ENCODE measurements at places on chromosomes 1 and 21.

GRCh38 chr1:72845381-72845780, 563.0 kb upstream of the NEGR1 start:
- no peaks in the 10 kb centered on the region for H3K4me1 ChIP-seq
- H3K27ac ChIP-seq: no peak overlapping the region
- no peaks in the 10 kb centered on the region for H3K27me3 ChIP-seq
- no peaks in the 10 kb centered on the region for H3K36me3 ChIP-seq
- no peak for DNase-seq

DNA sequence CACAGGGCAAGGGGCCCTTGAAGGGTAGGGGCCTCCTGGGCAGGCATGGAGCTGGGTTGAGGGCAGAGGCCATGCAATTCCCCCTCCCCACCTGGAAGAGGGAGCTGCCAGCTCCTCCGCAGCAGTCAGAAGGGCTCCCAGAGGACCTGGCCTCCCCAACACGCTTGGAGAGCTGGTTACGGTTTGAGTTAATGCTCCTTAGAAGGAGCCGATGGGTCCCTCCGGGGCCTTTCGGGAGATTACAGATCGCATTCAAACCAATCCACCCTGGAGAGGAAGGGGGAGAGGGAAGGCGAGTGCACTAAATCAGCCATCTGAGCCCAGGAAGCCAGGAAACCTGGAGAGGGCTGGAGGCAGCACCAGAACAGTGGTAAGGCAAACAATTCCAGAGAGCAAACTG, 106.3 kb upstream of the CSF3R start:
- peaks cover 16% of the 10 kb centered on the region for H3K27me3 ChIP-seq
- H3K4me3 ChIP-seq: no peak overlapping the region
- no peak for DNase-seq
- no peak overlapping the region for H3K27ac ChIP-seq

DNA sequence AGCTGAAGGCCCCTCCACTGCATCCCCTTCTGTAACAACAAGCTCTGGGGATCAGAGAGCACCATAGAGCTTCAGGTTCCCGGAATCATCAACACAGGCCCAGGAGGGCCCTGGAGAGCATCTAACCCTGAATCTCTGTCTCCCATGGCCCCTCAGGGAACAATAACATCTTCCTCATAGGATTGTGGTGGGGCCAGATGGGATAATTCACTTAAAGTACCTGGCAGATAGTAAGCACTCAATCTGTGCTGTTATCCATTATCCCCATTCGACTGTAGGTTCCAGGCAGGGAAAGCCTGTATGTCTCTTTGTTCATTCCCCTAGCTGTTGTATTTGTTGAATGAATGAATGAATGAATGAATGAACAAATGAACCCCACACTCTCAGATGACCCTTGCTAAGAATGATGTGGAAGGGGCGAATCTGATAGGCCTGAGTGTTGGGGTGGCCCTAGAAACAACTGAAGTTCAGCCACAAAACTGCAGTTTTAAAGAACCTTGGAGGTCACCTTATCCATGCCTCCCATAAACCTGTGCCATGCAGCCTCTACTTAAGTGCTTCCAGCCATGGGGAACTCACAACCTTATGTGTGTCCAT, 14.5 kb downstream of the LAPTM5 start:
- H3K27me3 ChIP-seq: no peaks in the 10 kb centered on the region
- peaks cover 64% of the 10 kb centered on the region for H3K36me3 ChIP-seq
- H3K4me1 ChIP-seq: peaks cover 96% of the 10 kb centered on the region

DNA sequence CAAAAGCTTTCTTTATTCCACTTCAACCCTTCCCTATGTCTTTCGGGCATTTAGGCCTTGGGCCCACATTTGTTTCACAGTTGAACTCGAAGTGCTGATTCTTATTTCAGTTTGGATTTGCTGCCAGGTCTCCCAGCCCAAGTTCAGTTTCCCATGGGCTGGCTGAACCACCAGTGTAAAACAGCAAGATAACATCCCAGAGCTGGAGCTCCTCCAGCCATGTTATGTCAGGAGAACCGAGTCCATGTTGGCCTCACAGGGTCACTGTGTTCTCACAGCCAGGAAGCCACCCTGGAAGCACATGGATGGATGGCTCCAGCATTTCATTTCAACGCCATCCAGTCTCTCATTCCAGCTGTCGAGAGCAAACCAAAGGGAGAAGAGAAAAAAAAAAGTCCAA, 45.2 kb upstream of the RXRG start:
- no peak overlapping the region for H3K27ac ChIP-seq
- DNase-seq: no peak
- H3K36me3 ChIP-seq: no peaks in the 10 kb centered on the region
- H3K4me3 ChIP-seq: no peak overlapping the region
- peaks cover 13% of the 10 kb centered on the region for H3K27me3 ChIP-seq

DNA sequence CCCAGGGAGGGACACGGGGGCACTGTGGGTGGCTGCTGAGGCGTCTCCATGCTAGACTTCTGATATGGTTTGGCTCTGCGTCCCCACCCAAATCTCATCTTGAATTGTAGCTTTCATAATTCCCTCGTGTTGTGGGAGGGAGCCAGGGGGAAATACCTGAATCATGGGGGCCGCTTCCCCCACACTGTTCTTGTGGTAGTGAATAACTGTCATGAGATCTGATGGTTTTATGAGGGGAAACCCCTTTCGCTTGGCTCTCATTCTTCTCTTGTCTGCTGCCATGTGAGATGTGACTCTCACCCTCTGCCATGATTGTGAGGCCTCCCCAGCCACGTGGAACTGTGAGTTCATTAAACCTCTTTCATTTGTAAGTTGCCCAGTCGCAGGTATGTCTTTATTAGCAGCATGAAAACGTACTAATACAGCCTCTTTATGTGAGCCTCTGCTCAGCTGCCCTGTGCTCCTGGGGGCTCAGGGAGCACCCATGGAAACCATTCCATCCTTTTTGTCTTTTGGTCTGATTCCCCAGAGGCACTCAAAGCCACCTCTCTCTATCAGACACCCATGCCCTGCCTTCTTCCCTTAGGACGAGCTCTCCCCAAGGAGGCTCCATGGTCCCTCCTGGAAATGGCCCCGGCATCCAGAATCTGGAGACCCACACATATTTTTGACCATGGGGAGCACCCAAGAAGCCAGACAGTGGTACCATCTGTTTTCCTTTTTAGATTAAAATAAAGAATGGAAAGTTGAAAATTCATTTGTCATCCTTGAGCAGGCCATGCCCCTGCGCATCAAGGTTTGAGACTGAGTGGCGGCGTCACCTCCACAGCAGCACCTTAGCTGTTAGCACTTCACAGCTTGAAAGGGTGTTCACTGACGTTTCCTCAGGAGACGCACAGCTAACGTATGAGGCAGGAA, 65.9 kb upstream of the FAM20B start:
- H3K27me3 ChIP-seq: no peaks in the 10 kb centered on the region
- H3K36me3 ChIP-seq: no peaks in the 10 kb centered on the region
- no peak overlapping the region for H3K27ac ChIP-seq
- H3K4me3 ChIP-seq: no peak overlapping the region
- H3K4me1 ChIP-seq: no peaks in the 10 kb centered on the region

Measured in activated T-helper 1 cell treated with anti-CD3 and anti-CD28 coated beads, Interleukin-12 subunit alpha, Interleukin-12 subunit beta, Interleukin-2, Interleukin-4 antibody, amounts not matched to agents 30 ng/mL and 10 ng/mL and 1 ng/mL, durations not matched to agents 14 hours and 24 hours and 36 hours (primary cell).